CD4-positive, alpha-beta T cell treated with Interleukin-10 for 1 hour (primary cell): ENCODE measurements at places on chromosomes 5 and 9.

DNA sequence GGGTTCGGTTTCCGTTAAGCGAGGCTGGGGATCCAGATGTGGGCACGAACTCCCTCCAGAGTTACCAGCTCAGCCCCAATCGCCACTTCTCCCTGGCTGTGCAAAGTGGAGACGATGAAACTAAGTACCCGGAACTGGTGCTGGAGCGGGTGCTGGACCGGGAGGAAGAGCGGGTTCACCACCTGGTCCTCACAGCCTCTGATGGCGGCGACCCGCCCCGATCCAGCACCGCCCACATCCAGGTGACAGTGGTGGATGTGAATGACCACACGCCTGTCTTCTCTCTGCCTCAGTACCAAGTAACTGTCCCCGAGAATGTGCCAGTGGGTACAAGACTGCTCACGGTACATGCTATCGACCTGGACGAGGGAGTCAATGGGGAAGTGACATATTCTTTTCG, 803 bp downstream of the PCDHGA7 start:
- no peak for DNase-seq

- DNase-seq: no peak
Observed at GRCh38 chr9:88991066-88992034, at the start of gene S1PR3. Gene S1PR3 (plus strand): TSS chr9:88991468. CDS start chr9:89001201, 9,733 bp downstream.

- no peak for DNase-seq
Observed at GRCh38 chr9:82206490-82206889, 217.9 kb downstream of the SPATA31D1 start.

GRCh38 chr5:143182106-143182505, 221.4 kb downstream of the NR3C1 start:
- DNase-seq: no peak

- DNase-seq: no peak
Observed at GRCh38 chr5:181198905-181199519, 6.0 kb downstream of the TRIM7 start.

DNA sequence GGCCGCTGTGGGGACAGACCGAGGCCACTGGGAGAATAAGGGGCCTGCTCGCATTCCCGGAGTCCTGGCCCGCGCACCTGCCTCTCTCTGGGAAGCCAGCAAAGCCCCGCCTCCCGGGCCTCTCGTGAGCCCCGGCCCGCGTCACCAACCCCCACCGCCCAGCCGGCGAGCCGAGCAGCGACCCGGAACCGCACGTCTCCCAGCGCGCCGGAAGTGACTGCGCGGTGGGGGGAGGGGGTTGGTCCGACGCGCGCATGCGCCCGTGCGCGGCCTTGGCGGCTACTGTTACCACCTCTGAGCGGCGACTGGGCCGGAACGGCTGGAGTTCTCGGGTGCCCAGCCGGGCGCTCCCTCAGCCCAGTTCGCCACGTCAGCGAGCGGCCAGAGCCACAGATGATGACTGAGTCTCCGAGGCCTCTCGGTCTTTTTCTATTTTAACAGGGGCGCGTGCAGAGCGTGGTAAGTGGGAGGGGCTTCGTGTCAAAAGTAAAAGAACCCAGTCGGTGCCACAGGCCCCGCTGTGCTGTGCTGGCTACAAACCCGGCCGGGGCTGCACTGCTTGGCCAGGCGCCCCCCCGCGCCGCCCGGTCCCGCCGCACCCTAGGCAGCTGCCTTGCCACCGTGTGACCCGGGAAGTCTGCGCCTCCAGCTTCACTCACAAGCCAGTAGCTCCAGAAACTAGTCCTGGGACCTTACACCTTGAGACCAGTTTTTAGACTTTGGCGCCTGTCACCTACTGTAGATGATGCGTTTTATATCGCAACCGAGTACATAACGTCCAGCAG, at the start of gene GOLGA1:
Gene GOLGA1, minus strand, starts transcription at position 190 of the 785 bp plus-strand sequence. CDS start 2,372 bp downstream, outside the sequence.
- peak; percentile 94 for DNase-seq

DNA sequence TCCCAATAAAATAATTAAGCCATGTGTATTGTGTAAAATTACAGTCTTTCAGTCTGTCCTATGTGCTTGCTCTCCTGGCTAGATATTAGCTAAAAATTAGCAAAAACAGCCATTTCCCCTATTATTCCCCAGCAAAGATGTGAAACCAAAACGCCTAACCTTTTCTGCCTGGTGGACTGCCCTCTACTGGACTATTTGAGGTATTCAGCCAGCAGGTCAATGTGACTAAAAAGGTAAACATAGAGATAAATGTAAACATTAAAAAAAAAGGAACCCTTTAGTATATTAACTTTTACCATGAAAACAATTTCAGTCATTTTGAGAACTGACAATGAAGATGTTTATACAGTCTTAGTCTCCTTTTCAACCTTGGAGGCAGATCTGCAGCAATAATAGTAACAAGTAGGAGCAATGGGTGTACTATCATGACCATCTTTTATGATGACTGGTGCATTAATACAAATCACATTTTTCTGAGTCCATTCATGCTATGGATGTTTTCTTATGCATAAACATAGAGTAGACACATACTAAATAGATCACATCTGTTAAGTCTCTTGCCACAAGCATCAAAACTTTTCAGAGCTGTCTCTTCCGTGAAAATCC, 10.1 kb downstream of the ATG12 start:
- peak; percentile 62 for DNase-seq

- no peak for DNase-seq
Observed at GRCh38 chr5:116442931-116443551, 131.6 kb downstream of the SEMA6A start.
